ENCODE measurements at places on chromosomes 12 and 14. TPM values are rescaled to one million over a fixed set of nuclear protein-coding genes. Genes with fewer than 3 reads are reported as not detected.

The CDCA3 gene
- 87.8 TPM for total RNA-seq

The UNC79 gene
- not detected for total RNA-seq

The CLEC12A gene
- total RNA-seq = not detected

The ETFRF1 gene
- 9.8 TPM for total RNA-seq

The IKBIP gene
- total RNA-seq = 26.2 TPM

The CLEC6A gene
- not detected for total RNA-seq

The WIF1 gene
- total RNA-seq = not detected

The HOXC13 gene
- not detected for total RNA-seq

The TAS2R8 gene
- not detected for total RNA-seq

- H3K27ac ChIP-seq = peak overlapping the region; percentile 82
- H3K4me3 ChIP-seq = peak overlapping the region; percentile 54
- H3K36me3 ChIP-seq = peaks cover 25% of the 10 kb centered on the region
- peaks cover 41% of the 10 kb centered on the region for H3K4me1 ChIP-seq
- DNase-seq = peak; percentile 80
Measured at GRCh38 chr14:80930836-80931389, 10.6 kb downstream of the CEP128 start.

DNA sequence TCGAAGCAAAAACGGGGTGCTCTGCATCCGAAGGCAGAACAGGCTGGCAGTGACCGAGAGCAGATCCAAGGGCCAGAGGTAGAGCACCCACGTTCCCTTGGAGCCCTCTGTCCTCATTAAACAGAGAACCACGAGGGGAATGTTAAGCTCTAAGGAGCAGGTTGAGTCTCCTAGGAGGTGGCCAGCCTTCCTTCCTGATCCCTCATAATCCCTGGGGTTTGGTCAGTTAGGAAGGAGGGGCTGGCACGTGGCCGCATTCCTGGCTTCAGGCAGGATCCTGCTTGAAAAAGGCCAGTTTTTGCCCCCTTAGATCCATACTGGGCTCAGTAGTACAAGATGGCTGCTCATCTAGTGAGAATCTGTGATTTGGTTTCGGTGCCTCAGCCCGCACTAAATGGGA is 57.2 kb downstream of the SLC24A4 start:
- peaks cover 2% of the 10 kb centered on the region for H3K27me3 ChIP-seq
- no peaks in the 10 kb centered on the region for H3K36me3 ChIP-seq
- H3K27ac ChIP-seq = no peak overlapping the region
- no peak overlapping the region for H3K4me3 ChIP-seq
- H3K4me1 ChIP-seq = no peaks in the 10 kb centered on the region

- no peaks in the 10 kb centered on the region for H3K4me1 ChIP-seq
- no peaks in the 10 kb centered on the region for H3K36me3 ChIP-seq
- no peak overlapping the region for H3K27ac ChIP-seq
- H3K27me3 ChIP-seq = peaks cover 10% of the 10 kb centered on the region
- H3K4me3 ChIP-seq = no peak overlapping the region
Measured at GRCh38 chr12:59472273-59472672, 123.6 kb upstream of the SLC16A7 start.

GRCh38 chr12:114238808-114239207 is 167.1 kb downstream of the TBX5 start:
- no peak overlapping the region for H3K4me3 ChIP-seq
- no peaks in the 10 kb centered on the region for H3K4me1 ChIP-seq
- H3K36me3 ChIP-seq = no peaks in the 10 kb centered on the region
- peaks cover 1% of the 10 kb centered on the region for H3K27me3 ChIP-seq
- H3K27ac ChIP-seq = no peak overlapping the region

DNA sequence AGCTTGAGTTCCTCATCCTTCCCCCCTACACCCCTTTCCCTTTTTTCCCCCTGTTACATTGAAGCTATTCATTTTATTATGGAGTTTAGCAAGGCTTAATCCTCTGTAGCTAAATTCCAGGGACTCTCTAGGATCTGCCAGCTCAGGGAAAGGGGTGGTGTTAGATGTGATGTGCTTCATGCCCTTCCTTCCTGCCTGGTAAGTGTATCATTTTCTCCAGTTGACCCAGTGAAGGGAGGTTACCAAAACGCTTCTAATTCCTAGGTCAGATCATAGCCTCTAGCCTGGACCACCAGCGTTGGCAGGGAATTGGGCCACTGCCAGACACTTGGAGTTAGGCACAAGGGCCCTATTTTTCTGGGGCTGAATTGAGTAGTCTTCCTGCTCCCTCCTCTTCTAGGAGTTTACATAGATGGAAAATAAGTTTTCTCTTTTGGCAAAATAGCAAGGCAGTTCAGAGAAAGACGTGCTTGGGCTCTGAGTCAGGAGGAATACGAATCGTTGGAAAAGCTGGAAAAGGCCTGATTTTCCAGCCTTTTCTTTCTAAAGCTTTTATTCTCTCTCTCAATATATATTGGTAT is 88.3 kb downstream of the NPAS3 start:
- no peaks in the 10 kb centered on the region for H3K4me1 ChIP-seq
- H3K27ac ChIP-seq = no peak overlapping the region
- no peak for DNase-seq
- no peaks in the 10 kb centered on the region for H3K27me3 ChIP-seq

GRCh38 chr12:115209230-115209629 is 525.3 kb upstream of the TBX3 start:
- H3K4me3 ChIP-seq = no peak overlapping the region
- H3K4me1 ChIP-seq = no peaks in the 10 kb centered on the region
- no peaks in the 10 kb centered on the region for H3K36me3 ChIP-seq
- DNase-seq = no peak
- H3K27ac ChIP-seq = no peak overlapping the region

- no peak for DNase-seq
- H3K27ac ChIP-seq = no peak overlapping the region
- H3K4me3 ChIP-seq = no peak overlapping the region
- no peaks in the 10 kb centered on the region for H3K36me3 ChIP-seq
- no peaks in the 10 kb centered on the region for H3K27me3 ChIP-seq
Measured at GRCh38 chr14:72863216-72864006, 30.5 kb downstream of the DPF3 start.

GRCh38 chr12:107086314-107086713 is 7.0 kb downstream of the CRY1 start:
- peaks cover 9% of the 10 kb centered on the region for H3K36me3 ChIP-seq
- peaks cover 5% of the 10 kb centered on the region for H3K4me1 ChIP-seq
- H3K4me3 ChIP-seq = no peak overlapping the region
- no peaks in the 10 kb centered on the region for H3K27me3 ChIP-seq
- no peak overlapping the region for H3K27ac ChIP-seq

GRCh38 chr12:94586589-94587259 is 63.6 kb downstream of the TMCC3 start:
- no peak overlapping the region for H3K27ac ChIP-seq
- no peak overlapping the region for H3K4me3 ChIP-seq
- no peaks in the 10 kb centered on the region for H3K36me3 ChIP-seq
- no peak for DNase-seq
- no peaks in the 10 kb centered on the region for H3K4me1 ChIP-seq
- H3K27me3 ChIP-seq = peaks cover 6% of the 10 kb centered on the region

DNA sequence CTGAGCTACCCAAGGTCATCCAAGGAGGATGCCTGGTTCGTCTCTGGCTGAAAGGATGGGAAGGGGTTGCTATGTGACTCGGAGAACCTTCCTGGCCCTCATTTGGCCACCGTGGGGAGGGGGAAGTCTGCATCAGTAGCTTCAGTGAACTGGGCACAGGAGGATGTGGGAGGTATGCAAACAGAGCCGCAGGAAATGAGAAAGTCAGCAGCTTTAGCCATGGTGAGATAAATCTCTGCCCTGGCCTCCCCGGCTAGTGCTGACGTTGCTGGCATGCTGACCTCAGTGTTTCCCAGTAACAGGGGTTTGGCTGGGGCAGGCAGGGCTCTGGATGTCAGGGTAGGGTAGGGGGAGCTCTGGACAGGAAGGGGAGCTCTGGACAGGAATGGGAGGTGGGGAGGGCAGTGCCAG is 2.3 kb upstream of the CEBPE start:
- peaks cover 32% of the 10 kb centered on the region for H3K4me1 ChIP-seq
- H3K27me3 ChIP-seq = no peaks in the 10 kb centered on the region
- no peak overlapping the region for H3K4me3 ChIP-seq
- H3K27ac ChIP-seq = peak overlapping the region; percentile 58

DNA sequence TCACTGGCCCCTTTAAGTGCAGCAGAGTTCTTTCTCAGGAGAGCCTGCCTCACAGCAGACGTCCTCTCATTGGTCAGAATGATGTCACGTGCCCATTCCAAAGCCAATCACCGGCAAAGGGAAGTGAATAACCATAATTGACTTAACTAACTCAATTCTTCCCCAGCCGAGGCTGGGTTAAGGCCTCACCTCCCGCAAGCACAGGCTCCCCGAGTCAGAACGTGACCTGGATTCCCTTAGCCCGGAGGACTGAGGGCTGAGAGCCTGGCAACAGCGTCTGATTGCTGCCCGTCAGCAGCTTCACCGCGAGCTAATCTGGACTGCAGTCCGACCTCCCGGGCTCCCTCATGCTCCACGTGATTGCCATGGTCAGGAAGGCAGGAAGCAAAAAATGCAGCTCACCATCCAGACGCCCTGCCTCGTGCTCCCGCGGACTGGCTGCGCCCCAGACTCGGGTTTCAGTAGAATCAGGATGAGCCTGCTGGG is 92.1 kb upstream of the FZD10 start:
- H3K4me3 ChIP-seq = no peak overlapping the region
- no peaks in the 10 kb centered on the region for H3K4me1 ChIP-seq
- H3K36me3 ChIP-seq = no peaks in the 10 kb centered on the region
- H3K27ac ChIP-seq = no peak overlapping the region
- no peak for DNase-seq
- no peaks in the 10 kb centered on the region for H3K27me3 ChIP-seq

DNA sequence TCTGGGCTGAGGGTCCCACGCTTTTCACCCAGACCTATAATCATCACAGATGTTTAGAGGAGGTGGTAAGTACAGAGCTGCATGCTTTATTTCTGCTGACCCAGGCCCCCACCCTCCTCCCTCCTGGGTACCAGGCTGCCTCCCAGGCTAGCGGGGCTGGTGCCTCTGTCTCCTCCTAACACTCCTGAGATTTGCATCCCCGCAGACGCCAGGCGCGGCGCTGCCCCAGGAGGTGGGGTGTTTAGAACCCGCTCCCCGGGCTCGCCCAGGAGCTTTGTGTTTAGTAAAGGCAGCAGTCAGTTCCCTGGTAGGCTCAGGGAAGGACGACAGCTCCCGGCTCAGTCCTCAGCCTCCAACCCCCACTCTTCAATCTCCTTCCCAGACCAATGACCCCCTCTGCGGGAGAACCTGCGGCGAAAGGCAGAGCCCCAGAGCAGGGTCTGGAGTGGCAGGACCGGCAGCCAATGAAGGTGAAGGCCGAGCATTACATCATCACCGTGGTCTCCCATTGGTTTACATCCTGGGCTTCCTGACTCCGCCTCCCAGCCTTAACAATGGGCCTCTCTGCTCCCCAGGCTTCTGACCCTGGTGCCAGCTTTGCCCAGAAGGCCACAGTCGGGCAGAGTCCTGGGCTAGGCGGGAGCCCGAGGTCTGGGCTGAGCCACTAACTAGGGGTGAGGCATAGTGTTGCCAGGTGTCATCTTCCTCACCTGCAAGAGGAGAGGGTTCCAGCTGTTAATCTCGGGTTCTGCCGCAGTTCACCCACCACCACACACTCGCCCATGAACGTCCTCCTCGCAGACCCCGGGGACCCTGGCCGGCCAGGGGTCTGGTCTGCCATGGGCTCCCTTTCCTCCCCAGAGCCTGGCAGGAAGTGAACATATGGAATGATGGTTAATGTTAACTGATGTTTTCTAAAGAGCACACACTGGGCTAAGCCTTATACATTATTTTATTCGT is 57.5 kb downstream of the CALM1 start:
- no peak overlapping the region for H3K27ac ChIP-seq
- no peaks in the 10 kb centered on the region for H3K36me3 ChIP-seq
- DNase-seq = no peak
- H3K27me3 ChIP-seq = no peaks in the 10 kb centered on the region
- H3K4me3 ChIP-seq = no peak overlapping the region
